ENCODE measurements at places on chromosomes 11 and 22.

- DNase-seq, result no peak
Measured at GRCh38 chr22:26197425-26197824, 28.2 kb downstream of the SEZ6L start.

GRCh38 chr11:1505480-1505879, 18.9 kb upstream of the MOB2 start:
- no peak for DNase-seq

GRCh38 chr11:120651836-120652235, 140.3 kb downstream of the GRIK4 start:
- DNase-seq, result no peak

GRCh38 chr11:122220321-122220720, 104.3 kb upstream of the BLID start:
- DNase-seq, result no peak

DNA sequence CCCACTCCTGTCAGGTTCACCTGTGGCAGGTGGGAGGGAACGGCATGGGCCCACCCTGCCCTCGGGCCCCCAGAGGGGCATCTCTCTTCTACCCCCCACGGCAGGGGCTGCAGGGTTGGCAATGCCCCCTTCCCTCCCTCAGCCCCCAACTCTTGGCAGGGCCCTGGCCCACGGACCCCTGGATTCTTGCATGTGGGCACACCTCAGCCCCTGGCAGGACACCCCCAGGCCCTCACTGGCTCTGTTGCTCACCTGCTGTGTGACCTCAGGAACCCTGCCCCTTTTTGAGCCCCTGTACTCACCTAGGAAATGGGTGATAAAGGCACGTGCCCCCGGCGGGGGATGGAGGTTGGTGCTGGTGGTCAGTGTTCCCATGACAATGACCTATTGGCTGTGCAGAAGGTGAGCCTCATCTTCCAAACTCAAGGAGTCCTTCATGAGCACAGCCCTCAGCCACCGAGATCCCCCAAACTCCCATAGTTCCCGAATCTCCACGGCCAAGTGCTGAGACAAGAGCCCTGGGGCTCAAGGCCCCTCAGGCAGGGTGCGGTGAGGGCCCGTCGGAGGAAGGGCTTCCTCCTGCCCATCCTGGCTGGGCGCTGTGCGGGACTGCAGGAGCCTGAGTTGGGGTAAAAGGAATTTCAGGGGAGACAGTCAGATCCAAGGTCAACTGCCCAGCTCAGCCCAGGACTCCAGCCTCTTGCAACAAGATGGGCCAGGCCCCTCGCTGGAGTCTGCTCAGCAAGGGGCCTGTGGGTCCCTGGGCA, 198.2 kb downstream of the IGLL1 start:
- no peak for DNase-seq

DNA sequence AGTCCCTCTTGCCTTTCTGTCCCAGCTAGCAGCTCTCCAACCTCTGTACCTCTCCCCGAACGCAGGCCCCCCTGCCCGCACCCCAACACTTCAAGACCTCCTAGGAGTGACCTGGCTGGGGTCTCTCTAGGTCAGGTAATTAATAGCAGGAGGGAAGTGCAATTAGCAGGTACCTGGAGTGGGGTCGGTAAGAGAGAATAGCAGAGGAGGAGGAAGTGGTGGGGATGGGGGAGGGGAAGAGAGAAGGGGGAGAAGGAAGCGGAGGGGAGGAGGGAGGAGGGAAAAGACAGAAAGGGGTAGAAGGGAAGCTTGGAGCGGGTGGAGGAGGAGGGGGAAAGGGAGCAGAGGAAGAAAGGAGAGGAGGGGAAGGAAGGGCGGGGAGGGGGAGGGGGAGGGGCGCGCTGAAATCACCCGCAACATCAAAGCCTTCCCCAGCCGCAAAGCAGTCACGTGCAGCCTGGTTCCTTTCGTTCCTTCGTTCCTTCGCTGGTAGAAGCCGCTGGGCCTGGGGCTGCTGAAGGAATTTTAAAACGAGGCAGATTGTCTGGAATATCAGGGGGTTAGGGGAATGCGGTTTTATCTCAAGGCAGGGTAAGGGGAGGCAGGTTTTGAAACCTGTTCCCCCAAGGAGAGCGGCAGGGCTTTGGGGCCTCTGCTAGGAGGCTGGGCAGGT, 29.3 kb upstream of the TCF20 start:
- DNase-seq, result no peak

- DNase-seq, result no peak
Measured at GRCh38 chr11:30587269-30587812, 1.2 kb upstream of the MPPED2 start.
